DMS153 (cell line): ENCODE measurements at places on chromosomes 1 and 21.
A peak's percentile ranks its signal among the peaks of the same experiment; 100 is the strongest.

DNA sequence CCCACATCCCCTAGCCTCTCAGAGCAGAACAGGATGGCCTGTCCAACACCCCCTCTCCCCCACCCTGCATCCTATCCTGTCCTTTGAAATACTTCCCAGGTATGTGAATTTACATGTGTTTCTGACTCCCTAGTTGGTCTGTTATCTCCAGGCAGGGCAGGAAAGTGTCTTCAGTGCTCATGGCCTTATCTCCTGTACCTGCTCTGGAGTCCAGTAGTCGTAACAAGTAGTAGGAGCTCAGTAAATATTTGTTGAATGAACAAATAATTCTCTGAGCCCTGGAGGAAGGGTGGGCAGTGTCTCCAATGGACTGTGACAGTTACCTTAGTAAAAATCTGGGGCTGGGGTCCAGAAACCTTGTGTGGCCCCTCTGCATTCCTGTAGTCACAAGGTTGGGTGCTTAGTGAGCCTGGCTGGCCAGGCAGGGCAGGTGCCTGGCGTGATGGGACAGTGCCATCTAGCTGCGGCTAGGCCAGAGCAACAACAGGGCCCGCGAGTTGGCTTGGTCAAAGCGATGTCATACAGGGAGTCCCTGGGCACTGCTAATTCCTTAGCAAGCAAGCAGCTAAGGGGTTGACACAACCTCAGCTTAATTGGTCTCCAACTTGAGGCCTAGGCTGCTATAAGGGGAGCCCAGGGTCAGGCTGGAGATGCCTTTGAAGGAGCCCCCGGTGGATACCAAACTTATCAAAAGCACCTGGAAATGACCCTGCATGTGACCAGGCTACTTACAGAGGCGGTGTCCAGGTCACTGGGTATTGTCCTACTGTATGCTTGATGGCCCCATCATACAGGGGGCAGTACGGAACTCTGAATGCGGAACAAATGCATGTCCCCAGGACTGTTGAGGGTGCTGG, 89.0 kb upstream of the PPM1J start:
- DNase-seq = peak; percentile 6

- DNase-seq = no peak
Observed at GRCh38 chr1:25477448-25478034, 46.8 kb downstream of the MACO1 start.

DNA sequence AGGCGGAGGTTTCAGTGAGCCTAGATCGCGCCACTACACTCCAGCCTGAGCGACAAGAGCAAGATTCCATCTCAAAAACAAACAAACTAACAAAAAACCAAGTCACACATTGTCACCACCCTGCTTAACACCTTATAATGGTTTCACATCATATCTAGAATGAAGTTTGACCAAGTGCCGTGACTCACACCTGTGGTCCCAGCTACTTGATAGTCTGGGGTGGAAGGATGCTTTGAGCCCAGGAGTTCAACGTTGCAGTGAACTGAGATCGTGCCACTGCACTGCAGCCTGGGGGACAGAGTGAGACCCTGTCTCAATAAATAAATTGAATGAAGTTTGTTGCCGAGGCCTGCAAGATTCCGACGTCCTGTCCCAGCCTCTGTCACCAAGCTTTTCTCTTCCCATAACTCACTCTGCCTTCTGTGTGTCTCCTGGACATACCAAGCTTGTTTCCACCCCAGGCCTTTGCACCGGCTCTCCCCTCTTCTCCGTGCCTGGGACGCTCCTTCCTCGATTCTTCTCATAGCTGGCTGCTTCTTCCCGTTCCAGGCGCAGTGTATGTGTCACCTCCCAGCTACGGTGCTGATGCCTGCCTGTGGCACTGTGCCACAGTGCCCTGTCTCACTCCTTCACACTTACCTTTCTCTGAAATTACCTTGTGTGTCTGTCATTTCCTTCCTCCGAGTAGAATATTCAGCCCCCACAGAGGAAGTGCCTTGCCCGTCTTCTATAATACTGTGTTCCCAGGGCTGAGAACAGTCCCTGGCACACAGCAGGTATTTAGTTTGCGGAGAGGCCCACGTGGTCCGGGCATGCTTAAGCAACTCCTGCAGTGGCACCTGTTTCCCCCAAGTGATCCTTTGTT, 3.8 kb upstream of the SELENON start:
- DNase-seq = peak; percentile 70

DNA sequence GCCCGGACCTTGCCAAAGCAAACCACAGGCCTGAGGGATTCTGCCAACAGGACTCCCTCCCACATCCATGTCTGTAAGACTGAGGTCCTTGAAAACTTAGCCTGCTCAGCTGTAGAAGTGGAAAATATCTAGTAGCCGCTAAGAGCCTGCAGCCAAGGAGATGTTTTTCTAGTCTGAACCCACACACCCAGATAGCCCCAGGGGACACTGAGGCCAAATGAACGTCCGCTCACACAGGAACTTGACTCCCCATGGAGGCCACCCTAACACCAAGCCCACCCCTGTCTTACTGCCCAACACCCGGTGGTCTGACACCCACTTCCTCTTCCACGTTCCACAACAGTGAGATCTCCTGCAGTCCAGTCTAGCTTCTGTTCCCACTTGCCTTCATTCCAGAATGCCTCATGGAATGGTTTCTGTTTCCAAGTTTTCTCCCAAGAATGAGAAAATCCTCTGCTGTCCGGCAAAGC, 174.8 kb downstream of the PLPP3 start:
- no peak for DNase-seq

- no peak for DNase-seq
Observed at GRCh38 chr1:6587261-6588005, 7.6 kb downstream of the ZBTB48 start.
